Activated CD4-positive, alpha-beta T cell treated with anti-CD3 and anti-CD28 coated beads for 24 hours (primary cell): ENCODE measurements at places on chromosomes 11 and 22.

GRCh38 chr11:76671237-76671592, 668 bp upstream of the LRRC32 start:
- DNase-seq: no peak

GRCh38 chr11:120281143-120281795, 41.3 kb downstream of the POU2F3 start:
- no peak for DNase-seq

GRCh38 chr22:41535244-41535643, 9.0 kb downstream of the POLR3H start:
- no peak for DNase-seq

GRCh38 chr11:68707527-68707926, 23.2 kb downstream of the GAL start:
- no peak for DNase-seq

GRCh38 chr11:68709062-68709461, 24.7 kb downstream of the GAL start:
- no peak for DNase-seq

DNA sequence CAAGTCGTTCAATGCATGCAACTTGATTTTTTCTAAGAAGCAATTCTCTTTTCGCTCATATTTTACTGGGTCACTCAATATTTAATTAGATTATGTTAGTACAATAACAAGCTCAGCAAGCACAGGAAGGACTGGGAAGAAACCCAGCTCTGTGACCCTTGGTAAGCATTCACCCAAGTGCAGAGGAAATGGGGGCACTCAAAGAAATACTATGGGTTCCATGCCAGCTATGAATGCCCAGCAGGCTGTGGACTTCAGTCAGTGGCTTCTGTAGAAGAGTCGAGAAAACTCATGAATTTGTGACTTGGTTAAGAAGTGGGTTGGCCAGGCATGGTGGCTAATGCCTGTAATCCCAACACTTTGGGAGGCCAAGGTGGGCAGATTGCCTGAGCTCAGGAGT, 123.6 kb downstream of the GALNT18 start:
- DNase-seq: no peak

GRCh38 chr22:45968003-45968650, 8.8 kb downstream of the WNT7B start:
- no peak for DNase-seq
